MCF 10A (cell line): ENCODE measurements at places on chromosomes 4 and X. TPM values are rescaled to one million over a fixed set of nuclear protein-coding genes. Genes with fewer than 3 reads are reported as not detected.
A peak's percentile ranks its signal among the peaks of the same experiment; 100 is the strongest.

DNA sequence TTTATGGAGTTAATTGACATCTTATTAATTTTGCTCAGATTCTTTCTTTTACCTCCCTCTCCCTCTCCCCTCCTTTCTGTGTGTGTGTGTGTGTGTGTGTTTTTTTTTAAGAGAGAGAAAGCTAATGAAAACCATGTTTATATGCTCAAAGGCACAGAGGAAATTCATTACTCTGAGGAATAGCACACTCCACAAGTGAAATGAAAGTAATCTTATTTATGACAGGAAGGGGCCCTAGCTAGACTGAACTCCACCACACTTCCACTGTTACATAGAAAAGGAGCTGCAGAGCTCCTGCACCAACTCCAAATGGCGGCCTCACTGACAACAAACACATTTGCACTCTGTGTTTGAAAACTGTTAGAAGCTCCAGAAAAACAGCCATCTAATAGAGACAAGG lies 150.6 kb downstream of the RASL11B start:
- no peak overlapping the region for H3K4me3 ChIP-seq
- no peak for DNase-seq
- H3K27me3 ChIP-seq: no peaks in the 10 kb centered on the region
- H3K27ac ChIP-seq: peak overlapping the region; percentile 32

The SLBP gene
- total RNA-seq: 37.1 and 43.5 TPM in 2 replicates

- H3K27ac ChIP-seq: peak overlapping the region; percentile 80
- H3K4me1 ChIP-seq: peaks cover 12% of the 10 kb centered on the region
- H3K36me3 ChIP-seq: no peaks in the 10 kb centered on the region
- DNase-seq: peak; percentile 58
These were observed 96.4 kb downstream of the EMCN start for GRCh38 chr4:100421361-100421978.

The GABRG1 gene
- total RNA-seq: not detected in 2 replicates

The TXK gene
- total RNA-seq: not detected in 2 replicates

The GUCY1A1 gene
- total RNA-seq: 0.34 TPM in 1 of 2 replicates, not detected in the other

The PABPC5 gene
- total RNA-seq: not detected in 2 replicates

- no peak for DNase-seq
- H3K36me3 ChIP-seq: no peaks in the 10 kb centered on the region
- no peak overlapping the region for H3K27ac ChIP-seq
These were observed 38.7 kb upstream of the FGF2 start for GRCh38 chr4:122787940-122788339.

The ZNF157 gene
- not detected in 2 replicates for total RNA-seq

- no peak overlapping the region for H3K4me3 ChIP-seq
- H3K36me3 ChIP-seq: no peaks in the 10 kb centered on the region
- peaks cover 33% of the 10 kb centered on the region for H3K4me1 ChIP-seq
- peak; percentile 53 for DNase-seq
- peak overlapping the region; percentile 13 for H3K27ac ChIP-seq
These were observed 231.8 kb upstream of the GPRIN3 start for GRCh38 chr4:89539374-89539773.

The FAM53A gene
- total RNA-seq: 5.0 and 6.6 TPM in 2 replicates

GRCh38 chrX:153349952-153350351 lies 16.0 kb downstream of the ZNF275 start:
- H3K36me3 ChIP-seq: peaks cover 24% of the 10 kb centered on the region
- H3K4me3 ChIP-seq: no peak overlapping the region
- no peaks in the 10 kb centered on the region for H3K27me3 ChIP-seq
- no peaks in the 10 kb centered on the region for H3K4me1 ChIP-seq

- no peak overlapping the region for H3K4me3 ChIP-seq
- H3K27me3 ChIP-seq: peaks cover 8% of the 10 kb centered on the region
- H3K36me3 ChIP-seq: no peaks in the 10 kb centered on the region
- H3K4me1 ChIP-seq: peaks cover 9% of the 10 kb centered on the region
- DNase-seq: no peak
- no peak overlapping the region for H3K27ac ChIP-seq
These were observed 24.8 kb downstream of the ZFYVE28 start for GRCh38 chr4:2393353-2394270.

DNA sequence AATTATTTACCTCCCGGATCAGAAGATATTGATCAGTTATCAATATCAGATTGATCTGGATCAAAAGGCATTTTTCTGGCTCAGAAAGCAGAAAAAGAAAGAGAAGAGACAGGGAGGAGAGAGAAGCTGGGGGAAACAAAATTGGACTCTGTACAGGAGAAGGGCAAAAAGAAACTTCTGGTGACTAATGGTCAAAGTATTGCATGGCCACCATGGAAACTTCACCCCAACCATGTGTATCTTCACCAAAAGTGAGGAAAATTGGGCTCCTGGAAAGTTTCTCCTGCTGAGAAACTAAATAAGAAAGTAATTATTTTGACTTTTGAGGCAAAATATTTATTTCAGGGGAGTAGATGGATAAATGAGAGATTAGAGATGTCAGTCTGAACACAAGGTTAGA lies 33.9 kb downstream of the RNF150 start:
- no peak overlapping the region for H3K4me3 ChIP-seq
- H3K27ac ChIP-seq: no peak overlapping the region
- H3K27me3 ChIP-seq: no peaks in the 10 kb centered on the region

DNA sequence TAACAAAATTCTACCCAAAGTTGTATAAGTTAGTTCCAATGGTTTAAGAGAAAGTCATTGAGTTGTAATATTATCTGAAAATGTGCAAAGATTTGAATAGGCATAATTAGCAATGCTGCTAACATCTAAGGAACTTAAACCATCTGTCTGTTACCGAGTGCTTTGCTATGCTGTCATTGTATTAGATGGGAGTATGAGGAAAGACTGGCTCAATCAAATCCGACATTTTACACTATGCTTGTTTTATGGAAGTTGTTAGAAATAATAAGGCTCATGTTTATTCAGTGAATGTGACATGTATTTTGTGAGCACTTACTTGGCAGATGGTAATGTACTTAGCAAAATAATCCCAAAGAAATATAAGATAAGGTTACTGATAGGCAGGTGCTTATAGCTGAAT lies 1715.1 kb downstream of the PCDH7 start:
- H3K4me3 ChIP-seq: no peak overlapping the region
- no peaks in the 10 kb centered on the region for H3K36me3 ChIP-seq
- H3K4me1 ChIP-seq: peaks cover 4% of the 10 kb centered on the region
- no peaks in the 10 kb centered on the region for H3K27me3 ChIP-seq
- no peak for DNase-seq

The PRDM8 gene
- 4.8 and 4.9 TPM in 2 replicates for total RNA-seq

The GPC3 gene
- 0.32 and 0.37 TPM in 2 replicates for total RNA-seq

DNA sequence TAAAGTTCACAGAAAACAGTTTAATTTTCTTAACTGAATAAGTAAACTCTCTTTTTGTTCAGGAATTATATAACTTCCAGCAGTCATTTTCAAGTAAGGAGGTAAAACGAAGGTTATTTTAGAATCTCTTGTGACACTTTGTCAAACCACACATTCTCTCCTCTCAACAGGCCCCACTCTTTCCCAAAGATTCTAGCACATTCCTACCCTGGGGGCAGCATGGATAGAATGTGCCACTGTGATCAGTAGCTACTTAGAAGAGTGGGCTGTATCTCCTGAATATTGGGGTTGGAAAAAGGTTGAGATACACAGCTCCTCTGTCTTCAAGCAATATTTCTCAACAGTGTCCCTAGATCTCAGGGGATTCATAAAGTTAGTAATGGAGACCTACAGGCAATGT lies 157.6 kb downstream of the EMCN start:
- no peaks in the 10 kb centered on the region for H3K36me3 ChIP-seq
- DNase-seq: no peak
- H3K27ac ChIP-seq: no peak overlapping the region
- H3K27me3 ChIP-seq: no peaks in the 10 kb centered on the region
- no peak overlapping the region for H3K4me3 ChIP-seq

DNA sequence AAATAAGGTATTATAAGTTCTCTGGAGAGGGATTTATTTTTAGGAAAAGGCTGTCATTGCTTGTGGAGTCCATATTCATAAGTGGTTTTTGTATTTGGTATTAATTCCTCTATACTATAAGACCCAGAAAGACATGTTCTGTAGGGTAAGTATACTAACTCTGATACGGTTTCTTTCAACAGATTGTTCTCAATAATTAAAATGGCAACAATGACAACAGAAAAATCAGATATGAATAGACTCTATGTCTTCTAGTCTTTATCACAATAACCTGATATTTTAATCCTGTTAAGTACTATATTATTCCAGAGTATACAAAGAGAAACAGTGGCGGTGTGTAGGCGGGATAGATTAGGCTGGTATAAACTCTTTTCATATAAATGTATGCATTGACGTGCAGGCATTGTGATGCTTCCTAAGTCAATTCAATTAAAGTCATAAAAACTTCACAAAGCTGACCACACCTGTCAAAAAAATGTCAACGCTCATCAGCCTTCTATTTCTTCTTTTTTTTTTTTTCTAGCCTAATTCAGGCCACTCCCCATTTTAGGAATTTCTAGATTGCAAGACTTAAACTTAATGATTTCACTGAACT lies 150.4 kb downstream of the TRIML1 start:
- no peak for DNase-seq
- no peak overlapping the region for H3K4me3 ChIP-seq
- no peaks in the 10 kb centered on the region for H3K4me1 ChIP-seq
- no peak overlapping the region for H3K27ac ChIP-seq

DNA sequence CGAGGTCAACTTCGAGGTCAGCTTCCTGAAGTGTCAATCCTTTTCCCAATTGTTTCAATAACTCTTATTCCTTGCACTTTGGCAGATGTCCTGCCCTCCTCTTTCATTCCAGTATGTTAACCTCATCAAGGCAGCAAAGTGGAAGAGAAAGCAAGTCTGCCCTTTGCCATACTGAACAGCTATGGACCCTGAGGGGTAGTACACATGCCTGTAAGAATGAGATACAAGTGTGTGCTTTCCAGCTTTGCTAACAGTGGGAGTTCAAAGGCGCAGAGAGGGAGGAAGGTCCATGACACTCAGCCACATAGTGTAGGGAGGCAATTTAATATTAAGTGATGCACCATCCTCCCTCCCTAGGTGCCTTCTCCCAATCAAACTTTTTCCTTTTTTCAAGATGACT lies 96.4 kb upstream of the ZCCHC13 start:
- H3K36me3 ChIP-seq: peaks cover 20% of the 10 kb centered on the region
- no peak overlapping the region for H3K27ac ChIP-seq
- H3K4me3 ChIP-seq: no peak overlapping the region
- no peaks in the 10 kb centered on the region for H3K4me1 ChIP-seq
- H3K27me3 ChIP-seq: peaks cover 31% of the 10 kb centered on the region
- DNase-seq: no peak

The HPGD gene
- 0.59 and 0.77 TPM in 2 replicates for total RNA-seq

The MAOA gene
- total RNA-seq: 8.2 and 9.8 TPM in 2 replicates
